Endothelial cell (in vitro differentiated cells): ENCODE measurements at places on chromosomes 5 and 9.

GRCh38 chr5:2039180-2039531, 156.4 kb upstream of the IRX4 start:
- DNase-seq, result no peak

DNA sequence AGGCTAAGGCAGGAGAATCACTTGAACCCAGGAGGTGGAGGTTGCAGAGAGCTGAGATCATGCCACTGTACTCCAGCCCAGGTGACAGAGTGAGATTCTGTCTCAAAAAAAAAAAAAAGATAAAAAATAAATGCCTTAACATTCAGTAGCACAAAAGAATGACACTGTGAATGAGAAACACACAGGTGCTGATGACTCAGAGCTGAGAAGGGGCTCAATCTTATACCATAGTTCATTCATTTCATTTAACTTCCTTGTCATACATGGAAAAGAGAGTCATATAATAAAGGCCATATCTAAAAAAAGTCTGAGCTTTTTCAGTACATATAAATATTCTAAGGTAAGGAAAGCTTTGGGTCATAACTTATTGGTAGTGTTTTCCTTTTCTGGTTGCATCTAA, 40.6 kb downstream of the WWC1 start:
- no peak for DNase-seq

DNA sequence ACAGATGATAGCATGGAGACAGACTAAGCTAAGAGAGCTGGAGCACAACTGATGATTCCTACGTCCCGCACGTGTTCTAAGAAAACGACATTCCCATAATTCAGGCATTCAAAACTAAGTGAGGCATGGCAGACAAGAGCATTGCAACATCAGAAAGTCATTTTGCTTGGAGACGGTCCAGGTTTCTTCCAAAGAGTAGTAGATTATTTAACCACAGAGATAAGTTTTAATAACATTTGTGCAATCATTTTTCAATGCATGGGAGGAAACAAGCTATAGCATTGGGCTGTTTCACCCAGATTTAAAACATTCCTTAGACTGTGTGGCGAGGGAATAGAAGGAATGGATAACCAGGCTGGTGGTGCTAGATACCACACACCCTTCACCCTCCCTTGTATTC, 117.2 kb downstream of the APBA1 start:
- no peak for DNase-seq

DNA sequence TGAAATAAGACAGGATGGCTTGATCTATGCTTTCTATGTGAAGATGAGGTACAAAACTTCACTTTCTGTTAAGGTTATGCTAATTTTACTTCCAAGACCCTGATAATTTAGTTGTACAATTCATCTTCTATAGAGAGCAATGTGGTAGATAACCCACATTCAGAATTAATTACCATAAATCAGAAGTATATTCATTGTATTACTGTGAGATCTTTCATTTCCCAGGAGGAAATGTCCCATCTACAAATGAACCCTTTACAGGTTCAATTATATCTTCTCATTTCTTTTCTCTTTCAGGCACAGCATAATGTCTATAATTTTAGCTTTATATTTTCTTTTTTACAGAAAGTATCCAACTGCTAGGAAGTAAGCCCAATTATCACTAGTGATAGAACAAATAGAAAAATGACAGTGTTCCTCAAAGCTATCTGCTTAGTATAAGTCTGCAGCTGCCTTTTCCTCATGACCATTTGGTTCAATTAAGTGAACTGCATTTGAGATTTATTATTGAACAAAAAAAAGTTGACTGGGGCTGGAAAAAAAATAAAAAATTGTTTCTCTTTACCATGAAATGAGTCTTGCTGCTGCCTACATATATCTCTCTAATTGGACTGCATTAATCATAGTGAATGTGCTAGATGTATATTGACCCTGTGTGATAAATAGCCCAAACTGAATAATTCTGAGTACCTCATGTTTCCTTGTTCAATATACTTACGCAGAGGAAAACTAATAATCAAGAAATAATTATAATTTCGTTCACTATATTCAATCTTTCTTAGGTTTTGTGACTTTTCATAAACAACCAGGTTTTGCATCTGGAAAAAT, 1329.4 kb downstream of the PTPRD start:
- DNase-seq, result no peak

- no peak for DNase-seq
Measured at GRCh38 chr9:16575142-16575985, 295.1 kb downstream of the BNC2 start.

- DNase-seq, result no peak
Measured at GRCh38 chr9:127467621-127468020, 16.3 kb downstream of the LRSAM1 start.

GRCh38 chr5:164098531-164098930, 593.1 kb downstream of the MAT2B start:
- no peak for DNase-seq
